ENCODE measurements at places on chromosomes 7 and 10. TPM values are rescaled to one million over a fixed set of nuclear protein-coding genes. Genes with fewer than 3 reads are reported as not detected.

DNA sequence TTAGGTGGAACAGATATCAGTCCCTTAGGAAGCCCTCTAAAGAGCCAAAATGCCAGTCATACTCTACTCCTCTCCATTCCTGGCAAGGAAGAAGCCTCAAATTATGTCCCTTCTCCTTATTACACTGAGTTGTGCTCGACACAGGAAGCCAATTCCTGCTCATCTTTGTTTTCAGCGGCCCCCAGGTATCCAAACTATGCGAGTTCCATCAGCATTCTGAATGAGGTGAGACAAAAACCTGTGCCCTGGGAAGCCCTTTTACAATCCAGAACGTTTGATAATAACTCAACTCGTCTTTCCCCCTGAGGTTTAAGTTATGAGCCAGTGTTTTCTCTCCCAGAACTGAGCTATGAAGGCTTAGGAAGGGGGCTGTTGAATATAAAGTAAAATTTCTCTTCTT is 580.5 kb downstream of the NXPH1 start:
- no peak for DNase-seq

GRCh38 chr10:69716711-69717560 is 84.8 kb upstream of the COL13A1 start:
- peak; percentile 74 for DNase-seq

DNA sequence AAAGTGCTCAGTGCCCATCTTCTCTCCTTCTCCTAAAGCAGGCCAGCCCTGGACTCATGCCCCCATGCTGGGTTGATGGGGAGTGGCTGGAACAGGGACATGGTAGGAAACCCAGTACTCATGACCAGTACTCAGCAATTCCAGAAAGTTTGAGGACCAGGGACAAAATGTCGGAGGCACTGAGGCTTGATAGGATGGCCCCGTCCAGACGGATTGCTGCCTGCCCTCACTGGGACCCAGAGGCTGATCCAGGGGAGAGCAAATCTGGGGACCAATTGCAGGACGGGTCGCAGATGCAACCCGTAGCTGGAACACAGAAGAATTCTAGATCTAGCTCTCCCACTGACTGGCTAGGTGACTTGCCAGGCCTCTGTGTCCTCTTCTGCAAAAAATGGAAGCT is 5.1 kb downstream of the ZCCHC24 start:
- no peak for DNase-seq

DNA sequence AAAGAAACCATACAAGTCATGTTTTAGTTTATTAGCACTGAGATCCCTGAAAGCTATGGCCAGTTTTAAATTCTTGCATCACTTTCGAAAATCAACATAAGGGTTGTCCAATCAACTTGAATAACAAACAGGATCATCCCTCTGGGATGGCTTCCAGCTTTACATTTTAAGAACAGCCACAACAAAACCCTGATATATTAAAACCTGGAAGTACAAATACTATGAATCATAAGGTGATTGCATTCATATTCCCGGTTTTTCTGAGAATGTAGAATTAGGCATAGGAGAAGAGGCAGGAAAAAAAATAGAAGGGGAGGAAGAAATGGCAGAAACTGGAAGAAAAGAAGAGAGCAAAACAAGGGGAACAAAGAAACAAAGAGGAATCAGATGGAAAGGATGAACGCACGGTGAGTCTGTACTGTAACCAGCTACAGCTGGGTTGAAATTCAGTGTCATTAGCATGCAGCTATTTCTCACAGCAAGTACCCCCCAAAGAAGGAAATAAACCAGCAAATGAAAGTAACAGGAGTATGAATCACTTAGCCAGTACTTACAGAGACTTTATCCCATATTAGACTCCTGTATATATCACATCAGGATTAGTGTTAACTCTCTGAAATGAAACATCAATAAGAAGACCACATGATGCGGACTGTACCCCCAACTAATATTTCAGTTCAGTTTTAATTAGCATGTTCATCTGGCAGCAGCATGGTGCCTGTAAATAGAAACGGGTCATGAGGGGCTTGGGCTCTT is 301.3 kb downstream of the RNLS start:
- DNase-seq, result no peak

DNA sequence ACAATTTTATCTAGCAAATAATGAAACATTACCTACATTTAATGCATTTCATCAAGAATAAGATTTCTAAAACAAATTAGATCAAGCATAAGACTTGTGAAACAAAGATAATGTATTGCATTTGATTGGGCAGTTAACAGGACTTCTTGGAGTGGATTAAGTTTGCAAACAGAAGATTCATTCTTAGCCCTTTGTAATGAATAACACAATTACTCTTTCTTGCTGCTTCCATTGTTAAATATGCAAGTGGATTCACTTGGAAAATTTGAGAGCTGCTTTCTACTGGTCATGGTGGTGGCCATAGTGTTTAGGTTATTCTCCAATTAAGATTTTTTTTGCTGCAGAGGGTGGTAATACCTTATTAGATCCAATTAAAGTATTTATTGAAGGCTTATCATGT is 6.0 kb downstream of the PPP1R9A start:
- no peak for DNase-seq

DNA sequence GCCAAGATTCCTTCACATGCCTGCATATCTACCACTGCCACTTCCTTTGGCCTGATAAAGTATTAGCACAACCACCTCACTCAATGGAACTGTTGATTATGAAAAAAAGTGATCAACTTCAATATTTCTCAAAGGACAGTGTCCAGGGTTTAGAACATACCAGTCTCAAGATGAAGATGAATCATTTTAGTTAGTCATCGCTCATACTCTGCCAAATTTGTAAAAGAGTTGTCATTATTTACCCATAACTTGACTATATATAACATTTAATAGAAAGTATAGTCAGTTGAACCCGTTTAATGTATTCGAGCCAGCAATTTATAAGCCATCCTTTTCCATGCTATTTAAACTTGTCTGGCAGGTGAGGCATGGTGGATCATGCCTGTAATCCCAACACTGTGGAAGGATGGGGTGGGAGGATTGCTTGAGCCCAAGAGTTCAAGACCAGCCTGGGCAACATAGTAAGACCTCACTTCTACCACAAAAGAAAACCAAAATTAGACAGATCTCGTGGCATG is 33.2 kb downstream of the SPAM1 start:
- no peak for DNase-seq

- peak; percentile 41 for DNase-seq
These were observed 40.3 kb upstream of the TRIM8 start for GRCh38 chr10:102603946-102604345.

Gene LIPM
- not detected for total RNA-seq

Gene KCP
- total RNA-seq, result 0.12 TPM

Gene FAM221A
- total RNA-seq, result 2.1 TPM

Gene MSS51
- 2.9 TPM for total RNA-seq

Gene DHTKD1
- total RNA-seq, result 22.2 TPM

Gene ASB10
- 46.1 TPM for total RNA-seq
